Stimulated activated CD4-positive, alpha-beta T cell treated with anti-CD3 and anti-CD28 coated beads, Interleukin-4, amount 100 ng/mL, for 4 hours (primary cell): ENCODE measurements at places on chromosomes 7 and 10.

GRCh38 chr7:139648941-139649425, 125.5 kb downstream of the CLEC2L start:
- no peak for DNase-seq

DNA sequence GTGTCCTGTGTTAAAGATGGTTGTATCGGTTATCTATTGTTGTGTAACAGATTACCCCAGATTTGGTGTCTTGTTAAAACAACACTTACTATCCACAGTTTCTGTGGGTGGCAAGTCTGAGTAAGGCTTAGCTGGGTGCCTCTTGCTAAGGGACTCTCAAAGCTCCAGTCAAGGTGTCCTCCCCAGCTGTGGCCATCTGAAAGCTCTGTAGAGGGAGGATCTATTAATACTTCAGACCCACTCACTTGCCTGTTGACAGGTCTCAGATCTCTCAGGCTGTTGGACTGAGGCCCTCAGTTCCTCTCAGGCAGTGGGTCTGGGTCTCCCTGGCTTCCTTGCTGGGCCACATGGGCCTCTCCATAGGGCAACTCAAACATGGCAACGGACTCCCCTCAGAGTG, 19.6 kb downstream of the ARID5B start:
- DNase-seq: no peak

DNA sequence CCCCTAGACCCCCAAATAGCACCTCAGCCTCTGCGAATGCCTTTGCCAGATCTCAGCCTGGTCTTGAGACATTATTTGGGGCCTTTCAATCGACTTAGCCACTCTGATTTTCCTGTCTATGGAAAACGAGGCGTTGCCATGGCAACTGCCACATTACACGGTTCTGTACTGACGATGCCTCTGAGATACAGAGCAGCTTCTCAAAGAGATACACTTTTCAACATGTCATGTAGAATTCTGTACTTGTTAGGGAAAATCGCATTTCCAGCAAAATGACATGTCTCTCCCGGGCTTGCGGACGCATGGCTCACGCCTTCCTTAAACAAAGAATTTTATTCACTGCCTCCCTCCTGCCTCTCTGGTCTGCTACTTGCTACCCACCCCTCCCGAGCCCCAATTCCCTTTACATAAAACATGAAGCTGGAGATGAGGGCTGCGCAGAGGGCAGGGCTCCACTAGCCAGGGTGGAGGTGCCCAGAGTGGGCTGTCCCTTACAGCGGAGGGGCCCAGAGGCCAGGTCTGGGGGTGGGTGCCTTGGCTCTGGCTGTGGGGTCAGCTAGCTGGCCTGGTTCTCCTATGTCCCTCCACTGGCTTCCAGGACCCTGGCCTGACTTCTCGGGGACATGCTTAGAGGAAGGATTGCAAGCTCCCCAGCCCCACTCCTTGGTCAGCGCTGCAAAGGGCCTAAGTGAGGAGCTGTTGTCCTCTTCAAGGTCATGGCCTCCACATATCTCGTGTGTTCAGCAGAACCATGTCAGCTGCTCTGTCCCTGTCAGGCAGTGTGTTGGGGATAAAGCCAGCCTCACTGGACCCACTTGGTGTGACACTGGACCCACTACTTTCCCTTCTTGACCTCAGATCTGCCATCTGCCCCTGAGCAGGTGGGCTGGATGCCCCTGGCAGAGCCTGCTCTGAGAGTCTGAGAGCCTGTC, 342.5 kb downstream of the RPS24 start:
- no peak for DNase-seq

DNA sequence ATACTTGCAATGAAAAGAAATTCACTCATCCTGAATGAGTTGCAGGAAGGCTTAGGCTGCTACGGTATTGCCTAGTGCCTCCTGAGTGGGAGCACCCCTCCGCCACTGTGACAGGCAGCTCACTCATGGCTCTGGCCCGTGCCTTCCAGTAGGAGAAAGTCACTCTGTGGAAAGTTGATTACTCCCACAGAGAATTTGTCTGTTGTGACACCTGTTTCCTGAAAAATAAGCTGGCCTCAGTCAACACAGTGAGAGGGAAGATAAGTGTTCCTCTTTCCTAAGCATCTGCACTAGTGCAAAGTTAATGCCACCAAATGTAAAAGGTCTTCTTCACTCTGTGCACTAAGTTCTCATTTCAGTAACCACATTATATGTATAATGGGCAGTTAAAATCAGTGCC, 158.8 kb upstream of the INHBA start:
- no peak for DNase-seq

- DNase-seq: no peak
Observed at GRCh38 chr7:119708891-119709290, 564.1 kb upstream of the KCND2 start.

DNA sequence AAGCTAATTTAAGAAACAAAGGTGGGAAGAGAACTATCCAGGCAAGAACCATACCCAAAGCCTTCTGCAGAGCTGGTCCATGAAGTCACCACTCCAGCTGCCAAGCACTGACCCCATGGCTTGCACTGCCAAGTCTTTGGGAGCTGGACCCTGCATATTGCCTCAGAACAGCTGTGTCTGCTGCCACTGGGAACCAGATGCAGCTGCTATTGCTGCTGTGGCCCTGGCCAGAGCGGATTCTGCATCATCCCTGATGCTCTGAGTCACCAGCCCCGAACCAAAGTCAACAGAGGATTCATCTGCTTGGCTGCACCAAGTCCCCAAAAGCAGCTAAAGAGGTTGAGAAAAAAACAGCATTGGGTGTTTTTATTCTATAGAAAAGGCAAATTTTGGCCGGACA, 39.2 kb upstream of the GSAP start:
- no peak for DNase-seq

- DNase-seq: no peak
Observed at GRCh38 chr7:82672078-82672477, 228.5 kb upstream of the CACNA2D1 start.

- no peak for DNase-seq
Observed at GRCh38 chr10:34078745-34079470, 736.2 kb downstream of the PARD3 start.

- DNase-seq: no peak
Observed at GRCh38 chr7:118502235-118502634, 277.7 kb downstream of the ANKRD7 start.

DNA sequence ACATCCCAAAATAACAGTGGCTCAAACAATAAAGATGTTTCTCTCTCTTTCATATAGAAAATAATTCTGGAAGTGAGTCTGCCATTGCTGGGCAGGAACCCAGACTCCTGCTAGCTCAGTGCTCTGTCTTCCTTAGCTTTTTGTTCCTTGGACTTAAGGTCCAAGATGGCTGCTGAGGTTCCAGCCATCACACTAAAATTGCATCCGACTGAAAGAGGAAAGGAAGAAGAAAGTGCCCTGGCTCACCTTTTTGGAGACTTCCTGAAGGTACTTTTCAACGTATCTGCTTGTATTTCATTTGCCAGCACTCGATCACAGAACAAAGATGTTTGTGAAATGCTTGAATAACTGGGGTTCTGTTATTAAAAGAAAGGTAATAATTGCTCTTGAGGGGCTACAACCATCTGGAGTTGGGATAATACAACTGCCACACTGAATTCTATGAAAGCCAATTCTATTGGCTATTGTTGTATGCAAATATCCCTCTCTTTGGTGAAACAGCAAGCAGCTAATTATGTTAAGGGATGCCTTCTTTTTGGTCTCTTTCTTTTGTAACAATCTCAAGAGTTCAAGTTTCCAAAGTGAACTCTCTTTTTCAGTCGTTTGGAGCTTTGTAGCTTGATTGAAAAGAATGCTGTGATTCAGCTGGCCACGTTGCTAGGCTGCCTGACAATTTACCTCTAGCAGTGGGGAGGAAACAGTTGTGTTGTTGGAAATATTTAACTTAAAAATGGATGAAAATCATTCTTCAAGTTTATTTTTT, 83.9 kb downstream of the BAMBI start:
- no peak for DNase-seq

DNA sequence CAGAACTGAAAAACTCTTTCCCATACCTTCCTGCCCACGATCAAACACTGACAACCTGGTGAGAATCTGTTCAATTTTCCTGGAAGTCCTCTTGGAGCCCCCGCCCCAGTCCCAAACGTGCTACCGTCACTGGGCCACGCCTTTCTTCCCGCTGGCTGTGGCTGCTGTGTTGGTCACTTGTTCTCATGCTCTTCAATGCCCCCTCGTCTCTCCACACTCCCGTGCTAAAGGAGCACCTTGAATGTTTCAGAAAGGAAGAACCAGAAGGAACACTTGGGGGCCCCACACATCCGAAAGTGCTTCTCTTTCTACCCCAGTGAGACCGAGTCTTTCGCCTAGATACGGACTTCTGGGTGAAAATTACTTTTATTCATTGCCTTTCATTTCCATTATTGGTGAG, 215.1 kb downstream of the DIP2C start:
- no peak for DNase-seq

DNA sequence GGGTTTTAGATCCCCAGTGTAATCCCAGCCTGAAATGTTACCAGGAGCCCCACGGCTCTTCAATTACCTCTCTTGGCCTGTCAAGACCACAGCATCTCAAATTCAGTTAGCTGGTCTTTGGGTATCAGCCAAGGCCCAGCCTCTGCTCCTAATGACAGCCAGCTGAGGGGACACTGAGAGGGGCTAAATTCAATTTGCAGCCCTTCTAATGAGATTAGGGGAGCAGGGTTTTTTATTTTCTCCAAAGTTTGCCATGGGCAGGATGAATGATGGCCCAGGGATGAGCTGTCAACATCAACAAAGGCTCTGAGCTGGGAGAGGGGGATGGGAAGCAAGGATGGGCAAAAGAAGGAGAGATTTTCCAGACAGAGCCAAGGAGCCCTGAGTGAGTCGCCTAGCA, 116.8 kb upstream of the TBX20 start:
- DNase-seq: no peak

GRCh38 chr7:23852988-23853387, 143.0 kb downstream of the STK31 start:
- DNase-seq: no peak

GRCh38 chr10:21293518-21294356, 231.7 kb downstream of the SKIDA1 start:
- no peak for DNase-seq

- no peak for DNase-seq
Observed at GRCh38 chr7:47818796-47819606, 129.3 kb downstream of the PKD1L1 start.

- DNase-seq: no peak
Observed at GRCh38 chr10:84026821-84027257, 112.5 kb upstream of the GHITM start.

GRCh38 chr7:143954135-143954534, 509 bp upstream of the OR2F1 start:
- DNase-seq: no peak

- DNase-seq: no peak
Observed at GRCh38 chr7:50488379-50488778, 38.2 kb upstream of the FIGNL1 start.

- no peak for DNase-seq
Observed at GRCh38 chr10:62374862-62375710, 917 bp downstream of the ZNF365 start.

DNA sequence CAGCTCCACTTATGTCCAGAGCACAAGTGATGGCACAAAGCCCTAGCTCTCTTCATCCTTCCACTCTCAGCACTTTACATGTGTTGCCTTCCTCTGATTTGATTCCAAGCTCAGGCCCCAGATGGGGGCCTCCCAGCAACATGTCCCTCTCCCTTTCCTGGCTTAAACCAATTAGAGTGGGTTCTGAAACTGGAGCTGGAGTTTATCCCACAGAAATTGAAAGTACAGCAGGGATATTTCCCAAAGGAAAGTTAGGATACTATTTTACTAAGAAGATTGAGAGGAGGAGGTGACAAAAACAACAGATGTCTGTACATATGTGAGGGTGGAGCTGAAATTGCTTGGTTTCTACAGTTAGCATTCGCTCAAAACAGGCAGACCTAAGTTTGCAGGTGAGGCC, 724.6 kb downstream of the AUTS2 start:
- no peak for DNase-seq

DNA sequence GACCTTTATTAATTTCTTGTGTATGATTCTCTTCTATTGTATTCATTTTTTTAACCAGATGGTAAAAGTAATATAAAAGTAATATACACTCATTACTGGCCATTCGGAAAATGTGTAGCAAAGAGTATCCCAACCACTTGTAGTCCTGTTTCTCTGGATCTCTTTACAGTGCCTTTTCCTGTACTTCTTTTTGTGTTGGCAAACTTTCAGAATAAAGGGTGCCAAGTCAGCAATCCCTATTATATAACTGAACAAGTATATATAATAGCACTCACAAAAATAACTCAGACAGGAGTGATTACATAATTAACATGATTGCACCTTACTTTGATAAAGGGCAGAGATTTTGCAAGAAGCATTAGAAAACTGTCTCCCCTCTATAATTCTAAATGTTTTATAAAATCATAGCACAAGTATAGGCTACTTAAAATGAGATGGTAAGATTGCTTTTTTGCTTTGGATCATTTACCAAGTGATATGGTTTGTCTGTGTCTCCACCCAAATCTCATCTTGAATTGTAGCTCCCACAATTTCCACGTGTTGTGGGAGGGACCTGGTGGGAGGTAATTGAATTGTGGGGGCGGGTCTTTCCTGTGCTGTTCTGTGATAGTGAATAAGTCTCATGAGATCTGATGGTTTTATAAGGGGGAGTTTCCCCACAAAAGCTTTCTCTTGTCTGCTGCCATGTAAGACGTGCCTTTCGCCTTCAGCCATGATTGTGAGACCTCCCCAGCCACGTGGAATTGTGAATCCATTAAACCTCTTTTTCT, 41.5 kb upstream of the EPC1 start:
- DNase-seq: no peak

GRCh38 chr10:17344206-17344605, 110.2 kb downstream of the ST8SIA6 start:
- no peak for DNase-seq
